ENCODE measurements at places on chromosomes 11 and 22.
A peak's percentile ranks its signal among the peaks of the same experiment; 100 is the strongest.

DNA sequence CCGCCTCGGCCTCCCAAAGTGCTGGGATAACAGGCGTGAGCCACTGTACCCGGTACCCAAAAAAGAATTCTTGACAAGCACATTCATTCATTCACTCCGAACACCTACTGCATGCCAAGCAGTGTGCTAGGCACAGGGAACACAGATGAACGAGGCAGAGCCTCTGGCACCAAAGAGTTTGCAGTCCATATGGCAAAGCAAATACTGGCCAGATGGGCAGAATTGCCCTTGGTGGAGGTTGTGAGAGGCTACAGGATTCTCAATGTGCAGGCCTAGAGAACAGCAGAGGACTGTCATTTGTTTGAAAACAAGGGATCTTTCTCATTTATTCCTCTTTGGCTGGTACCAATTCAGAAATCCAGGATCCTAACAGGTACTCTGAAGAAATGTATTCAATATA lies 27.5 kb upstream of the MTCH2 start:
- no peak for DNase-seq

- DNase-seq = no peak
These were observed 5.4 kb upstream of the MMP8 start for GRCh38 chr11:102729849-102730815.

DNA sequence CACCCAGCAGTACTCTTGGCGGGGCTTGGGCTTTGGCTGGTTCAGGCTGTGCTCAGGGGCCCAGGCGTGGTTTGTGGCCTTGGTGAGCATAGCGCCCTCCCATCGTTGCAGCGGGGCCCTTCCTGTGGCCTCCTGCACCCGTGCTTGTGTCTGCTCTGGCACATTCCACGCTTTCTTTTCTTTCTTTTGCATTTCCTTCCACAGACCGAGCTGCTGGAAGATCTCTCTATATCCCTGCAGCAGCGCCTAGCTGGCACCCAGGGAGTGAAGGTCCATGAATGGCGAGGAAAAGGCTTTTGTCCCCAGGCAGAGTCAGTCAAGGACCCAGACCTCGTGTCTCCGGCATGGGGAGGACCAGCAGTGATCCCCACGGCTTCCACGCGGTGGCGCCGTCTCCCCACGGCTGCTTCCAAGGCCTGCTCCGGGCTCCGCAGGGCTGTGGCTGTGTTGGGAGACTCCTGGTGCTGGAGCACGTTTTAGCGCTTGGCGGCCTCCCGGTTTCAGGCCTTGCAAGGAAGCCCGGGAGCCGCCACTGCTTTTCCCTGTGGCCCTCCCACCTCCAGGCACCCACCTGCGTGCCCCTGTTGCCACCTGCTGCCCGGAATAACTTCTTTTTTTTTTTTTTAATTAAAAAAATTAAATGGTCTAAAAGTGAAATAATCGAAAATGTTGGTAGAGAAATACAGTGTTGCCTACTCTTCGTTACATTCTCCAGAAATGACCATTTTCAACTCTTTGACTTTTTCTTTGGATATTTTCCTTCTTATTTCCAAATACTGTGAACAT lies 28.5 kb downstream of the GLB1L2 start:
- peak; percentile 51 for DNase-seq

- no peak for DNase-seq
These were observed 229.3 kb downstream of the CASP12 start for GRCh38 chr11:104668797-104669463.

GRCh38 chr22:42372976-42373375 lies 59.2 kb downstream of the NFAM1 start:
- no peak for DNase-seq

GRCh38 chr11:128555606-128556005 lies 31.8 kb downstream of the ETS1 start:
- DNase-seq = no peak

GRCh38 chr11:120186774-120187591 lies 23.8 kb upstream of the OAF start:
- no peak for DNase-seq

DNA sequence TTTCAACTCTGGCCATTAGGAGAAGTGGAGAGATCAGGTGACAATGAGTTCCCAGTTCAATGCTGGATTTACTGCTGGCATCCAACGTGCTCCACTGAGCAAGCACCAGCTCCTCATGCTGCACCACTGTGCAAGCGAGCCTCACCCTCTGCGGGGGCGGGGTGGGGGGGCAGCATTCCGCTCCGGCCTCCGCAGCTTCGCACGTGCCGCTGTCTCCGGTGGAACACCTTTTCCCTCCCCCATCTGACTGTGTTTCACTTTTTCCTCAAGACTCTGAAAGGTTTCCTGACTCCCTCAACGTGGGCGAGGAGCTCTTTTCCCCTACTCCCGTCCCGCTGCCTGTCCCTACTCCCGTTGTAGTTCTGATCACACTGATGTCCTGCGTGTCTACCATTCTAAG lies 835 bp upstream of the RHOD start:
- DNase-seq = no peak

DNA sequence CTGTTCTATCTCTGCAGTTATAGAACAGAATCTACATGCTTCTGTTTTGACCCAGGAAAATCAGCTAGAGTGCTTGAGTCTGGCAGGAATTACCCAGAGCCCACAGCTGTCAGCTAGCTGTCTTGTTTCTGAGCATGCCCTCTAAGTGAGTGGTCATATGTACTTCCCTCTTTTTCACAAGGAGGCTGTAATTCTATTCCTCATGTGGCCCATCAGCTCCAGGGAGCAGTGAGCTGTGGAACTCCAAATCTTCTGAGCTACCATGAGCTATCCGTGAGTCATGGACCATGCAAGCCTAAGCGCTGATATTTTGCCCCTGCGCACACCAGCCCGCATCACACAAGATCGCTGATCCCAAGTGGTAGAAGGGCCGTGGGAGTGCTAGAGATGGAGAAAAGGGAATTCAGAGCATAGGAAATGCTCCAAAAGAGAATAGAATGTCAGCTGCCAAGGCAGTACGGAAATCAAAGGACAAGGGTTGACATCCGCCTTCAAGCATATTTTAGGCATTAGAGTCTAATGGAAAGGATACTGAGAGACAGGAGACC lies 5.4 kb downstream of the FJX1 start:
- DNase-seq = no peak

GRCh38 chr11:66854231-66854661 lies 2.6 kb upstream of the LRFN4 start:
- DNase-seq = no peak

DNA sequence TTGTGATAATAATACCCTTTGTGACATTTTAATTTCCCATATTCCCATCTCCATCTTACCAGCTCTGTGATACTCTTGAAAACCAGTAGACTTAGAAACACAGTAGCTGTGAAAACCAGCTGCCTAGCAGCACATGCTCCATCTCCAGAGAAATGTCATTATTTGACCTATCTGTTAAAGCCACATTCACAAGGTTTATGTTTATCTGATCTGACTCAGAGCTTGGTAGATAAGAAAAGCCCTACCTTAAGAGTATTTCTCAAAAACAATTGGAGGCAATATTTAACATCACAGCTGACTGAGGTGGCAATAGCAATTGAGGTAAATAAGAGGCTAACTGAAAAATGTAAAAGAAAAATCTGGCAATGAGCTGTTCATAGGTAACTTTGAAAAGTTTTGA lies 8.1 kb upstream of the ANO3 start:
- no peak for DNase-seq

GRCh38 chr11:19995145-19995544 lies 165.1 kb downstream of the DBX1 start:
- DNase-seq = no peak

DNA sequence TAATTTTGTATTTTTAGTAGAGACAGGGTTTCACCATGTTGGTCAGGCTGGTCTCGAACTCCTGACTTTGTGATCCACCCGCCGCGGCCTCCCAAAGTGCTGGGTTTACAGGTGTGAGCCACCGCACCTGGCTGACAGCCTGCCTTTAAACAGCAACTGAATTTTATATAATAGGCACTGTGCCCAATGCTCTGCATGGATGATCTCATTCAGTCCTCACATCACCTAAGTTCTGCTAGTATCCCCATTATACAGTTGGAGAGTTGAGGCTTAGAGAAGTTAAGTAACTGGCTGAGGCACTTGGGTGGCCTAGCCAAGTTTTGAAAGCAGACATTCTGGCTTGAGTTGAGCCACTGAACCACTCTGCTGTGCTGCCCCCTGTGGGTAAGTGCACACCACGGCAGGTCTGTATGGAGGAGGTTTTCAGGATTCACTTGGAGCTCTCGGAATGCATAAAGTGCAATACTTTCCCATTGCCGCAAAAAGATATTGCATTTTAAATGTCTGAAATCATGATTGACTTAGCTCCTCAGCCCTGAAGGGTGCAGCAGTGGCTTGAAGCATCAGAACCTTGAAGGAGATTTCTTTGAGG lies 112.4 kb downstream of the LDLRAD3 start:
- no peak for DNase-seq

GRCh38 chr11:64003807-64004589 lies 17.8 kb downstream of the OTUB1 start:
- DNase-seq = no peak

DNA sequence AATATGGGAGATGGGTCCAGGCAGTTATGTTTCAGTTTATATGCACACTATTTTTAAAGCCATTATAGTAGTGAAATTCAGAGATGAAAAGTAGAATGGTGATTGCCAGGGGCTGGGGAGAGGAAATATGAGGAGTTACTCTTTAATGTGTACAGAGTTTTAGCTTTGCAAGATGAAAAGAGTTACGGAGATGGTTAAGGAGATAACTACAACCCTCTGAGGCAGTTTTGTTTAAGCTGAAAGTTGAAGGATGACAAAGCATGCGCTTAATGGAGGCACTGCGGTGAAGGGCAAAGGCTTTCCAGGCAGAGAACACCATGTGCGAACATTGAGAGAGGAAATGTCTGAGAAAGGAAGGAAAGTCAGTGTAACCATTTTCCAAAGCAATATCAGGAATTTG lies 18.2 kb upstream of the BMAL1 start:
- DNase-seq = no peak

DNA sequence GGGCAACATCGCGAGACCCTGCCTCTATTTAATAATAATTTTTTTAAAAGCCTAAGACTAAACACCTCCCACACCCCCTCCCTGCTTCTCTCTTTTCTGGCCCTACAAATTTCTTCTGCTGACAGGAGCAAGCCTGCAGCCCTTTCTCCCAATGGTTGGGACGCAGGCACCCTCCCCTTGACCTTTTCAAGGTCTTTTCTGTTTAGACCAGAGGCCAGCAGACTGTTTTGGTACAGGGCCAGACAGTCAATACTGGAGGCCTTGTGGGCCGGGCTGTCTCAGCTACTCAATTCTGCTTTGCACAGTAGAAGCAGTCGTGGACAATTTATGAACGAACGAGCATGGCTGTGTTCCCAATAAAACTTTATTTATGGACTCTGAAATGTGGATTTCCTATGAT lies 92.3 kb downstream of the SCN3B start:
- no peak for DNase-seq

DNA sequence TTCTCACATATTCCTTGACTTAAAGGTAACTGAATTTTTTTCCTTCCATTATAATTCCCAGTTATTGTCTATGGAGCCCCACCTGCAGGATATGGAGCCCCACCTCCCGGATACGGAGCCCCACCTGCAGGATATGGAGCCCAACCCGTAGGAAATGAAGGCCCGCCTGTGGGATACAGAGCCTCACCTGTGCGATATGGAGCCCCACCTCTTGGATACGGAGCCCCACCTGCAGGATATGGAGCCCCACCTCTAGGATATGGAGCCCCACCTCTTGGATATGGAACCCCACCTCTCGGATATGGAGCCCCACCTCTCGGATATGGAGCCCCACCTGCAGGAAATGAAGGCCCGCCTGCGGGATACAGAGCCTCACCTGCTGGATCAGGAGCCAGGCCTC lies 28.1 kb downstream of the WBP2NL start:
- DNase-seq = no peak
